ENCODE measurements at places on chromosomes 3 and 15.

- DNase-seq = no peak
Observed at GRCh38 chr3:45554006-45554666, 40.4 kb upstream of the LIMD1 start.

DNA sequence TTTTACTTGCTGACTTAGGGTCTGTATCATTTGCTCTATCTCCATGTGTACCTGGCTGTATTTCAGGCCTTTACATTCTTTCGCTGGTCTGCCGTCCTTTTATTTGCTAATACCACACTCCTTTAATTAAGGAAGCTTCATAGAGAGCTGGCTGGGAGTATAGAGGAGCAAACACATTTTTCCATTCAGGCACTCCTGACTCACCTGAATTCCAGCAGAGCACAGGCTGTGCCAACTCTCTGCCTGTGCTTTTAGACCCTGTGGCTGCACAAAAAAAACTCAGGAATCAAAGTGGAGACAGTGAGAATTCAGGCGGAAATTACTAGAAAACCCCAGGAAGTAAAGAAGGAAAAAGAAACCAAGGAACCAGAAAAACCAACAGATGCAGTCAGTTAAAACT is 29.0 kb upstream of the ATP10A start:
- DNase-seq = no peak

DNA sequence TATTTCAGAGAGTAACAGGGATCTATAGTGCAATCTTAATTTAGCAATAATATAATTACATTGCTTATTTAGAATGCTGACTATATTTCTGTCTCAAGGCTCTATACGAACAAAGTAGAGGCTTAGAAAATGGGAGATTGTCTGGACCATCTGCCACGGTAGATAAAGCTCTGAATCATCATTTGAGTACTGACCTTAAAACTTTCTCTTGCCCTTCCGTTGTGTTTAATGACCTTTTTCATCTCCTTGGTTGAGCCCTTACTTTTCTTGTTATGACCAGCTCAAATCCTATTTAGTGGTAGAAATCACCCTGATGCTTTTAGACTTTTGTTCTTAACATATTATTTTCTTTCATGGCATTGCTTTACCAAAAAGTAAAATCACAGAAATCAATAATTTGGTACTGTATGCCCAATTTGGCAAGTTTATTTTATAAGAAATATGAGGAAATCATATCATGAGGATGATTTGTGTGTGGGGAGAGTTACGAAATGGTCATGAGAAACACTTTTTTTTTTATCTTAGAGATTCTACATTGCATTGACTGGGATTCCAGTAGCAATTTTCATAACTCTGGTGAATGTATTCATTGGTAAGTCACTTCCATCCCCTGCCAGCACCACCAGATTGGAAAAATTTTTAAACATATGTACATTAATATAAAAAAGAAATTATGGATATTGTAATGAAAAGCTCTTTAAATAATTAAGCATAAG is 11.0 kb downstream of the NDUFB5 start:
- no peak for DNase-seq

DNA sequence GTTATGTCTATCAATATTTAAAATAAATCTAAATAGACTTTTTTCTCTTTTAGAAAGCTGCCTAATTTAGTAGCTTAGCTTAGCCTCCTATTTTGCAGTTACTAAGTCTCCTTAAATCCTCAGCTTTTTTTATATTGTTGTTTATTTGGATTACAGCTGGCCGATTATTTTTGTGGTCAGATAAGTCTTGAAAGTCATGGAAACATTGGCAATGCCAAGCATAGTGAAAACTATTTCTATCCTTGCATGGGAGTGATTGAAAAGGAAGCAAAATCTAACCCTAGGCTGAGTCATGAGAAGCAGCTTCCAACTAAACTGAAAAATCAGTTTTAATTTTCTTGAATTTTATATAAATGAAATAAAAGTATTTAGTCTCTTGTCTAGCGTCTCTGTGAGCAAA is 1063.0 kb upstream of the GBE1 start:
- DNase-seq = no peak

- no peak for DNase-seq
Observed at GRCh38 chr3:173778251-173778650, 380.7 kb downstream of the NLGN1 start.

GRCh38 chr15:63465104-63465503 is 39.3 kb upstream of the USP3 start:
- no peak for DNase-seq

DNA sequence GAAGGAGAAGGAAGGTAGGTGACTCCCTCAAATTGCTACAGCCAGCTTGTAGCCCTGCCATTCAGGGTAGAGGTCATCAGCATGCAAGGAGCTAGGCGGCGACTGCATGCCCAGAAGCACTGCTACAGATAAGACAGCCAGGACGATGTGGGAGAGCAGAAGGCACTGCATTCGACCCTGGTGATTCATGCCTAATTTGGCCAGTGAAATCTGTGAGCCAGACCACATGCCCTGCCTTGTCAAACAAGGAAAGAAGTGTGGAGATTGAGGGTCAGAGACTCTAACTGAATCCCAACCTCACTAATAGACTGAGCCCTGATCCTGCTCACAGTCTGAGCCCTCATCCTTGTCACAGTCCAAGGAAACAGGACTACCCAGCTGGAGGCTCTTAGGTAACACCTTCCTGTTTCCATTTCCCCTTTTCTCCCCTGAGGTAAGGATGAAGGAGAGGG is 86.6 kb downstream of the LINGO1 start:
- DNase-seq = no peak

DNA sequence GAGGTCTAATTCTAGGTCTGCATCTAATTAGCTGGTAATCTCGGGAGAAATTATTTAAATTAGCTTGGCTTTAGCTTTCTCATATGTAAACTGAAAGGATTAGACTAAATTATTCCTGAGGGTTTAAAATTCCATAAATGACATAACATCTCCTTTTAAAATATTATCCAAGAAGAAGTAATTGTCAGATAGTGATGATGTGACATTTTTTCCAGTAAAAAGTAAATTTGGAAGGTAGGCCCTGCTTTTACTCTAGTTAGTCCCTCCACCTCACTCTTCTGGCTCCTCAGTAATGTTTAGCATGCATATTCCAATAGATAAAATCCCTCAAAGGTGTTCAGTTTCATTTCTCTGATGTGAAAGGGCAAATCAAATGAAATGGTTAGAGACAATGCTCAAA is 215.7 kb downstream of the FHIT start:
- DNase-seq = no peak
